ENCODE measurements at places on chromosomes 5 and 9.
A peak's percentile ranks its signal among the peaks of the same experiment; 100 is the strongest.

DNA sequence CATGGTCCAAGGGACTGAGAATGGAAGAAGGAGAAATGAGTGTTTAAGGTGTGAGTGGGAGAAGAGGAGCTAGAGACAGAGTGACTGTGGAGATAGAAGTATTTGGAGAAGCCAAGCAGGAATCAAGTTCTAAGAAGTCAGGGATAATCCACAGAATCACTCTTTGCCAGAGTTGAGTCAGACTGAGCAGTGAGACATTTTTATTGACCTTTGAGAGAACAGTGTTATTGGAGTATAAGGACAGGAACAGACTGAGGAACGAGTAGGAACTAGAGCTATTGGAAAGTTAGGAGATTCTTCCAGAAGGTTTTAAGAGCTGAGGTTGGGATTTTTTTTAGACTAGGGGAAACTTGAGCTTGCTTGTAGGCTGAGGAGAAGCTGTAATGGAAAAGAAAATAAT, 37.2 kb downstream of the RCL1 start:
- no peak for DNase-seq

DNA sequence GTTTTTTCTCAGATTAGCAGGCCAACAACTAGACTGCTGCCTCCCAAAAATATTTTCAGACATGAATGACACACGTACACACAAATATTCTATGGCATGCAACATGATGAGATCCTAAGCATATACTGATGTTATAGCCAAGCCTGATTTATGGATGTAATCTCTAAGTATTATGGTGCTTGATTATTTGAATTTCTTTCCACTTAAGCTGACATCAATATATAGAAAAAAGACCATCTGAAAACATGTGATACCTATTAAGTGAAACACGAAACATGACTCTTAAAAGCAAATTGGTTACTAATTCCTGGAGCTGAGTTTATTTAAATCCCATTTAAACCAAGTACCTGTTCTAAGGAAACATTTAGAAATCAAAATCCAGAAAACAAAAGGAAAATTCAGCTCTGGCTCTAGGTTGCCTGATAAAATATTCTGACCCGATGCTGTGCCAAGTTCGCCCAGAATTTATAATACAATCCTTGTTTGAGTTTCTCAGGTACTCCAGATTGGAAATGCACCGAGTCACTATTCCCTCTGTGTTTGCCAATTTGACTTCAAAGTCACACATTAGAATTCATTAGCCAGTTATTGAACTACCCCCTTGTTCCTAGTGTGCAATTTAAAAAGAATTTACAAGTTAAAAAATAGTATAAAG, 548.6 kb downstream of the CSNK1G3 start:
- DNase-seq = no peak

GRCh38 chr5:133801955-133802751, 166.3 kb downstream of the C5orf15 start:
- no peak for DNase-seq

DNA sequence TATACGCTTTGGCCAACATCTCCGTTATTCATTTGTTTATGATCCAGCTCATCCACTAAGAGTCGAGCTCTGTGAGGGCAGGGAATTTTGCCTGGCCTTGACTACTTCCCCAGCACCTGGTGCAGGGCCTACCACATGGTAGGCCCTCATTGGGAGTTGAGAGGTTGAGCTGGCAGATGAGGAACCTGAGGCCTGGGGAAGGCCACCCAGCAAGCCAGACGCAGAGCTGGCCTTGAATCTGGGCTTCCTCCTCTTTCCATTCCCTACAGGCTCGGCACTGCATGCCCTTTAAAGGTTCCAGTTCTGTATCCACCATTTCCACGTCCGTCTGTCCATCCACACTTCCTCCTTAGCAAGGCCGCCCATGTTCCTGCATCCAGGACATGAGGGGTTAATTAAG, 24.2 kb downstream of the KCNMB1 start:
- no peak for DNase-seq

DNA sequence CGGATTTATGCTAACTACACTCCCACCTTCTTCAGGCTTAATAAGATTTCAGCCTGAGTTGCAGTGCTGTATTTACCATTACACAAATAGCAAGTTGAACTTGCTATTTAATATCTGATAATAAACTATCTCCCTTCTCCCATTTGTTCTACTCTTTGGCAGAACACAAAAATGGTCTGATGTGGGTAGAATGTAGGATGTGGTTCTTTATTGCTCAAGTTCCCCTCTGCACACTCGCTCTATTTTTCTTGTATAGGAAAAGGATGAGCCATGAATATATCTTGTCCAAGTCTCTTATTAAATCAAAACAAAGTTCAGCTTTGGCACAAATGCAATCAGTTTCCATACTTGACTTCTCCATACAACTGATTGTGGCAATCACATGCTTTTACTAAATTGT, 37.2 kb upstream of the KIF2A start:
- DNase-seq = no peak

DNA sequence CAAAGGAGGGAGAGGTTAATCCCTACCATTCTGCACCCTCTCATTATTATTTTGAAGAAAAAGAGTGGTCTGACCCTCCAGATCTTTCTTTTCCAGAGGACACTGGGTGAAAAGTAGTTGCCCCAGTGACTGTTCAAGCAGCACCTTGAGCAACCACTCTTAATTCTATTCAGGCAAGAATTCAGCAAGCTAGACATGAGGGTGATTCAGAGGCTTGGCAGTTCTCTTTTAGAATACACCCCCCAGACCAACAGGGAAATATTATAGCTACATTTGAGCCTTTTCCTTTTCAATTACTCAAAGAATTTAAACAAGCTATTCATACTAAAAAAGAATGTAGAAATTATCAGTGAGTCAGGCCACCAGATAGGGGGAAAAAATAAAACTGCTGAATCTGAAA, 178.3 kb downstream of the MRPS30 start:
- no peak for DNase-seq

- DNase-seq = no peak
Observed at GRCh38 chr9:130693101-130693425, 517 bp upstream of the EXOSC2 start.

- peak; percentile 17 for DNase-seq
Observed at GRCh38 chr5:77143998-77144836, 57.1 kb upstream of the ZBED3 start.

DNA sequence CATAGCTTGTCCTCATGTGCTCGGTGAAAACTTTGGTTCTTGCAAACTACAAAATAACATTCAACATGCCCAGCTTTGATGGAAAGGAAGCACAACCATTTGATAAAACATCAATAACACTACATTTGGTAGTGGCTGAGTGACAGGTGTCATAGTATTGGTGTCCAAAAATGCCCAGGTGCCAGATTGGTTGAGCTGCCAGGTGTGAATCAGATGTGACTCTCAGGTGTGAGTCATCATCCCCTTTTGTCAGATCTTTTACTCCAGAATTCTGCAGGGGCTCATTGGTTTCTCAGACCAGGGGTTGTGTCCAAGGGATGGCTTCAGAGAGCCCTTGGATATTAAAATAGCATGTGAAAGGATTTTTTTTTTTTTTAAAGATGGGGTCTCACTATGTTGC, 22.5 kb upstream of the POMT1 start:
- no peak for DNase-seq

GRCh38 chr5:23468658-23469057, 38.8 kb upstream of the PRDM9 start:
- DNase-seq = no peak

DNA sequence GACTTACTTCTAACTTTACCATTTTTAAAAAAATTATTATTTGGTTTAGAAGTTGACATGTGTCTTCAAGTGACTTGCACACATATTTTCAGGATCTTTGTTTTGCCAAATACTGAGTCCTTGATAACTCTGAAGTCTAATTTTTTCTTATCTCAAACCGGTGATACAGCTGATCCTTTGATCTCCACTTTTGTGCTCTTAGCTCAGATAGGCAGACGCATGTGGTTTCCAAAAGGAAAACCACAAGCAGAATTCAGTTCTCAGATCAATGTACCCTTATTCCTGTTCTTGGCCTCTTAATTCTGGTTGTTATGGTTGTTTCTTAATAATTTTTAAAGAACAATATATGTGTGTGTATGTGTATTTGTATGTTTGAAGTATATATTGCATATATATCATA, 238.3 kb upstream of the EDIL3 start:
- DNase-seq = no peak

GRCh38 chr5:132313366-132313765, 19.2 kb downstream of the SLC22A4 start:
- DNase-seq = no peak

DNA sequence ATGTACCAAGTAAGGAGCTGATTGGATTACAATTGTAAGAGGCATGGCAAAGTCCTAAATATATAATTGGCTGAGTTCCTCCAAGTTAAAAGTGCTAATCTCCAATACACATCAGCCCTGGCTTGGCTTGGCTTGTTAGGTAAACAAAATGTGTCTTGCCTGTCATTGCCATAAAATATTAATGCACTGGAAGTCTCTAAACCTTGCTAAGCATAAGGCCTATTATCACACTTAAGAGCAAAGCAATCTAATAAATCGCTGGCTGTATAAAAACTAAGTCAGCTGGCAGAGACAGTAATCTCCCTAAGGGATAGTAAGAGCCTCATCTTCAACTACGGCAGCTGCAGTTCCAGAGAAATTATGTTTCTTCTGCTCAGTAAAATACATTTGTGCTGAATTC, 418.6 kb upstream of the GRAMD2B start:
- no peak for DNase-seq

DNA sequence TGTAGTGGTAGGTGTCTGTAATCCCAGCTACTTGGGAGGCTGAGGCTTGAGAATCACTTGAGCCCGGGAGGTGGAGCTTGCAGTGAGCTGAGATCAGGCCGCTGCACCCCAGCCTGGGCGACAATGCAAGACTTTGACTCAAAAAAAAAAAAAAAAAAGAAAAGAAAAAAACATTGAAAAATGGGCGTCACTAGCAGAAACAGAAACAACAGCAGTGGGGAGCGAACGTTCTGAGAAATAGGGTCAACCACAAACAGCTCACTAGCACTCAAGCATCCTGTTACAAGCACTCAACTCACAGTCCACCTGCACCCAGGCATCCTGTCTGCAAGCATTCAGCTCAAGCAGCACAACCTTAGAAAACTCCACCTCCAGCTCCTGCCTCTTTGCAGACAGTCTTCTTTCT, 17.2 kb downstream of the TRIM14 start:
- peak; percentile 63 for DNase-seq

GRCh38 chr9:89601306-89601705, 3.5 kb upstream of the GADD45G start:
- no peak for DNase-seq

GRCh38 chr5:167944121-167944852, 347.2 kb upstream of the WWC1 start:
- DNase-seq = no peak

DNA sequence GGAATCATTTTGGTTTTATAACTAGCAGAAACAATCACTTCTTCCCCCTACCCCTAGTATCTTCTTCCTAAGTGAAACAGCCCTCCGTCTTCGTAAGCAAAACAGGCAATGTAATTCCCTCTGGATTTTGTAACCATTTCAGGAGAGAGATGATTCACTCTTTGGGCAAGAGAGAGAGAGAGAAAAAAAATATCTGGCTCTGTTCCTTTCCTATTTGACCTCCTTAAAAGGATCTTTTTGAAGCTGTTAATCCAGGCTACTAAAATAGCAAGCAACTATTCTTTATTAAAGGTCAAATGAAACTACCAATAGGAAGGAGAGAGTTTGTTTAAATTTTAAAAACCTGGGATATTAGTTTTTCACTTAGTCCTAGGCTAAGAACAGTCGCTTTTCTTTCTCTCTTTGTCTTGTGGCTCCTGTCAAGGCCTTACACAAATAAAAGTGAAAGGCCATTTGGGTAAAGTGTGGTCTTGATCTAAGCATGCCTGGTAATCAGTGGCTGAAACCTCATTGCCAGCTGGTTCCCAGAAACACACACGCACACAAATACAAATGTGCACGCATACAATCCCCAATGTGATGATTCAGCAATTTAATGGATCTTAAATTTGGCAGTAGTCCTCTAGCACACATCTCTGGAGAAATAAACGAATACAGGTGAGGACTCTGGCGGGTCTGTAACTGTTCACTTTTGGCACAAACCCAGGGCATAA, 70.2 kb downstream of the PRUNE2 start:
- no peak for DNase-seq

DNA sequence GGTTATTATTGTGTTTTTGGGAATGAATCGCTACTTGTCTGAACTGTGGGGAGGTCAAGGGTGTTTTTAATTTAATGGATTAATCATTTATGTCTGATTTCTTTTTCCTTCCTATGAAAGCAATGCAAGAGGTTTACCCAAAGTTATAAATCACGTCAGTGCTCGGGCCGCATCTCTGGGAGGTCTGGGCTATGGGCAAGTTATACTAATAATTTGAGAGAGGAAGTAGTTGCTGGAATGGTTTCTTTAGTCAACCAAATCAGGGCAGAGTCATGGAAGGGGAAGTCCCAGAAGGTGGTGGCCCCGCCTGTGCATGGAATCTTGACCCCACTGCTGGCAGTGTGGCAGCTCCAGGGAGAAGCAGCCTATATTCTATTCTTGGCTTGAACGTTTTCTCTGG, 180.2 kb downstream of the HSPA4 start:
- no peak for DNase-seq

DNA sequence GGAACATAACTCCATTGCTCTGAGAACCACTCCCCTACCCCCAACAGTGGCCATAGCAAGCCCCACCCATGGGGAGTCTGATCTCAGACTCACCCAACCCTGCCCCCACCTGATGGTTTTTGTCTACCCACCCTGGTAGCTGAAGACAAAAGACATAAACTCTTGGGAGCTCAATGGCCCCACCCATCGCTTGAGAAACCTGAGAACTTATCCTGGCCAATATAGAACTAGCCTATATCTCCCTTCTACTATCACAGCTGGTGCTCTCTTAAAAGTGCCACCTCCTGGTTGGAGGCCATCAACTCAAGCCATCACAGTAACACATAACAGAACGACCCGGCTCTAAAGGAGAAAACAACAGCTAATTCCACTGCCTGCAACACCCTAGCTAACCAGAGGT, 47.9 kb upstream of the SNAPC3 start:
- no peak for DNase-seq

GRCh38 chr5:2861605-2862004, 110.1 kb upstream of the IRX2 start:
- DNase-seq = no peak

DNA sequence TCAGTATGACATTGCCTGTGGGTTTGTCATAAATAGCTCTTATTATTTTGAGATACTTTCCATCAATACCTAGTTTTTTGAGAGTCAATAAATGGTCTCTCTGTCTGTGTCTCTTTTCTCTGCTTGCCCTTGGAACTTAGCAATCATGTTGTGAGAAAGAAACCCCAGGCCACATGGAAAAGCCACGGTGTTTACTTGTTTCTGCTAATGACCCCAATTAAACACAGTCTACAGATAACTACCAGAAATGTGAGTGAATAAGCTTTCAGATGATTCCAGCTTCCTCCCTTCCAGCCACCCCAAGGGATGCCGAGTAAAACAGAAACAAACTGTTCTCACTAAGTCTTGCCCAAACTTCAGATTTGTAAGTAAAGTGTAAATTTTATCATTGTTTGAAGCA, 584.9 kb downstream of the MAT2B start:
- DNase-seq = no peak

GRCh38 chr5:154834053-154834452, 16.4 kb downstream of the FAXDC2 start:
- no peak for DNase-seq

GRCh38 chr5:31845361-31845760, 206.4 kb downstream of the PDZD2 start:
- DNase-seq = no peak

- no peak for DNase-seq
Observed at GRCh38 chr5:91006713-91007112, 376.4 kb downstream of the ARRDC3 start.

GRCh38 chr9:81116340-81117137, 572.8 kb downstream of the TLE1 start:
- DNase-seq = no peak

Data from activated T-helper 1 cell treated with anti-CD3 and anti-CD28 coated beads, Interleukin-2, amount 50 U/mL, for 16 hours (primary cell).